Kasumi-1 (cell line): ENCODE measurements at places on chromosomes 2 and 18.

GRCh38 chr18:627231-627630, 30.2 kb upstream of the TYMS start:
- no peak for DNase-seq

GRCh38 chr2:26018184-26019055, 15.5 kb upstream of the RAB10 start:
- no peak for DNase-seq

- DNase-seq: no peak
These were observed 42.0 kb downstream of the WDR33 start for GRCh38 chr2:127768775-127769479.

DNA sequence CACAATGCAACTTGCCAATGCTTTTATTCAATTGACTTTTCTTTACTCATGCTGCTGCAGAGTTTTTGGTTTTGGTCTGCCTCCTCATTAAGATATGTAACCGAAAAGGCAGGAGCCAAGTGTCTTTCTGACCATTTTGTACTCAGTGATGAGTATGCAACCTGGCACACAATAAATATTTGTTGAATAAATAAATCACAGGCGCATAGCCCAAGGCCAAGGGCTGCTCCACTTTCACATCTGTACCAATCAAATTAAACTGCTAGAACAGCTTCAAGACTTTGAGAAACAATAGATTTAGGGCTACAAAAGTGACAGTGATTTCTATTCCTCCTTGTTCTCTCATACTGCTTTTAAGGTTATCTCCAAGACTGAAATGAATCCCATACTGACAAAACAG, 828.2 kb downstream of the RNF144A start:
- no peak for DNase-seq

- DNase-seq: no peak
These were observed 10.5 kb upstream of the FAM171B start for GRCh38 chr2:186683341-186683740.

DNA sequence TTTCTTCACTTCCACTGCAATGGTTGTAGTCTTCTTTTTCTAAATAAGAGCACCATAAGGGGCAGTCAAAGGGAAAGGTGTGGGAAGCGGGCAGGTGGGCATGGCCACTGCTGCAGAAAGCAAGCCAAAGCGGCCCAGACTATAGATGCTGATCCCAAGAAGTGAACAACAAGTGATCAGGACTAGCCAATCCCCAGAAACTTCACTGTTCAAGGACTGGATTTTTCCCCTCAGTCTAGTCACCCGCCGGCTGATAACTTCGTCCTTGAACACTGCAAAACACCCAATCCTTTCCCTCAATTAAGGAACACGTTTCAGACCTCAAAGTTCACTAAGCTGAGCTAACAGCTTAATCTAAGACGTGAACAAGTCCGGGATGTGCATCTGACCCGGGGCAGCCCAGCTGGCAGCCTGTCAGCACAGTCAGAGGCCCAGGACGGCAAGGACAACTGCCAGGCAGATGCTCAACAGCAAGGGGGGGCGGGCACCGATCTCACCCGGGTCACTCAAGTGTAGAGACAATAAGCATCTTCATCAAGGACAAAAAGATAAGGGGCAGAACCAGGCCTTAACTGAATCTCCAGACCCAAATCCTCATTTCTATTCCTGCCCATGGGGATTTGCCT, 59.8 kb downstream of the HDLBP start:
- no peak for DNase-seq

- DNase-seq: no peak
These were observed 19.1 kb downstream of the PARD6G start for GRCh38 chr18:80228051-80228848.

DNA sequence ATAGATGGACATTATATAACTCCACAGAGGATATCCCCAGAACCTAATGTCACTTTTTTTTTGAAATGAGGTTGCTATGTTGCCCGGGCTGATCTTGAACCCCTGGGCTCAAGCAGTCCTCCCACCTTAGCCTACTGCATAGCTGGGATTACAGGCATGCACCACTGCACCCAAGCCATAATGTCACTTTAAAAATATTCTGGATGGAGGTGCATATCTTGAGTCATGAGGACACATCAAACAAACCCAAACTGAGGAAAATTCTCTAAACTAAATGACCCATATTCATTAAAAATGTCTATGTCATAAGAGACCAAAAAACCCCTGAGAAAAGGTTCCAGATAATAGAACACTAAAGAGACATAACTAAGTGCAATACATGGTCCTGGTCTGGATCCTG, 36.3 kb downstream of the OSGEPL1 start:
- no peak for DNase-seq

- no peak for DNase-seq
These were observed 16.4 kb downstream of the MAL start for GRCh38 chr2:95041824-95042442.

GRCh38 chr2:40546439-40547191, 94.7 kb upstream of the SLC8A1 start:
- no peak for DNase-seq

DNA sequence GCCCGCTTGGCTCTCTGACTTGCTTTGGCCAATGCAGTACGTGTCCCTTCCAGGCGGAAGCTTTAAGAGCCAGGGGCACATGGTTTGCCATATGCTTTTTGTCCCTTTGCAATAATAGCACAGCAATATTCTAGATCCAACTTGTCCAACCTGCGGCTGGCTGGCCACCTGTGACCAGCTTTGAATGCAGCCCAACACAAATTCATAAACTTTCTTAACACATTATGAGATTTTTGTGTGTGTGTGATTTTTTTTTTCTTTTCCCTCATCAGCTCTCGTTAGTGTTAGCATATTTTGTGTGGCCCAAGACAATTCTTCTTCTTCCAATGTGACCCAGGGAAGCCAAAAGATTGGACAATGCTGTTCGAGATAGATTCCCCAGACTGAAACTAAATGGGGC, 119.3 kb upstream of the SIX3 start:
- DNase-seq: no peak

GRCh38 chr2:9806298-9806610, 37.0 kb upstream of the TAF1B start:
- no peak for DNase-seq

GRCh38 chr2:146481629-146482028, 1363.2 kb upstream of the ACVR2A start:
- no peak for DNase-seq

DNA sequence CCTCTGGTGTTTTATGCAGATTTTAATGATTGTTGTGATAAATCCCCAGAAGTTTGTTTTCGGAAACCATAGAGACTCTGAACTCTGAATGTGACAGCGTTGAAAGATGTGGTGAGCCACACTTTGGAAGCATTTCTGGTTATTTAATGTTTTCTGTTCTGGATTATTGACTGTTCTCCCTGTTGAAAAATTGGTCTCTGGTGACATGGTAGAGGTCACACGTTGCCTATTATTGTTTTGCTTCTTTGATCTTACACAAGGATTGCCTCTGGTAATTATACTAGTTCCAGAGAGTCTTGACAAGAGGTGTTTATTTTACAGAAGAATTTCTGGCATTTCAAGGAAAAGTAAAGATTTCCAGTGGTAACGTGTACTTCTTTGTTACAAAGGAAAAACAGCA, 127.1 kb downstream of the GREB1L start:
- no peak for DNase-seq

GRCh38 chr2:29729932-29730331, 191.5 kb downstream of the ALK start:
- no peak for DNase-seq

- DNase-seq: no peak
These were observed 180.7 kb upstream of the EPHA4 start for GRCh38 chr2:221752781-221753180.

- DNase-seq: no peak
These were observed 17.1 kb downstream of the GATA6 start for GRCh38 chr18:22186484-22186971.

GRCh38 chr2:39275016-39275415, 31.2 kb upstream of the CDKL4 start:
- no peak for DNase-seq

GRCh38 chr2:647003-647560, 30.1 kb downstream of the TMEM18 start:
- no peak for DNase-seq

- DNase-seq: no peak
These were observed 5.9 kb upstream of the TMSB10 start for GRCh38 chr2:84899304-84900204.

DNA sequence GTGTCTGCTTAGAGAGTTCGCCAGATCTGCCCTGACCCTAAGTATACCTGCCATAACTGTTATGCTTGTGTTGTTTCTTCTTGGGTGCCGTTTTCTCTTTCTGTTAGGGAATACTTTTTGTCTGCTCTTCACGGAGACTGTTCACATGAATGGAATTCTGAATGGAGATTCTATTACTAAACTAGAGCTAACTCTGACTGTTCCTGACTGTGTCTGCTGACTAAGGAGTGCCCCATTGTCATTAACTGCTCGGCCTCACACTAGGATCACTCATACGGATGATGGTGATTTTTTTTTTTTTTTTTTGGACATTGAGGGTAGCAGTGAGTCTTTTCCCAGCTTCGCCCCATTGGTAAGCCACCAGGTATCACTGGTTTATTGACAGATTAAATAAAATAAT, 104.8 kb upstream of the SLC8A1 start:
- no peak for DNase-seq

DNA sequence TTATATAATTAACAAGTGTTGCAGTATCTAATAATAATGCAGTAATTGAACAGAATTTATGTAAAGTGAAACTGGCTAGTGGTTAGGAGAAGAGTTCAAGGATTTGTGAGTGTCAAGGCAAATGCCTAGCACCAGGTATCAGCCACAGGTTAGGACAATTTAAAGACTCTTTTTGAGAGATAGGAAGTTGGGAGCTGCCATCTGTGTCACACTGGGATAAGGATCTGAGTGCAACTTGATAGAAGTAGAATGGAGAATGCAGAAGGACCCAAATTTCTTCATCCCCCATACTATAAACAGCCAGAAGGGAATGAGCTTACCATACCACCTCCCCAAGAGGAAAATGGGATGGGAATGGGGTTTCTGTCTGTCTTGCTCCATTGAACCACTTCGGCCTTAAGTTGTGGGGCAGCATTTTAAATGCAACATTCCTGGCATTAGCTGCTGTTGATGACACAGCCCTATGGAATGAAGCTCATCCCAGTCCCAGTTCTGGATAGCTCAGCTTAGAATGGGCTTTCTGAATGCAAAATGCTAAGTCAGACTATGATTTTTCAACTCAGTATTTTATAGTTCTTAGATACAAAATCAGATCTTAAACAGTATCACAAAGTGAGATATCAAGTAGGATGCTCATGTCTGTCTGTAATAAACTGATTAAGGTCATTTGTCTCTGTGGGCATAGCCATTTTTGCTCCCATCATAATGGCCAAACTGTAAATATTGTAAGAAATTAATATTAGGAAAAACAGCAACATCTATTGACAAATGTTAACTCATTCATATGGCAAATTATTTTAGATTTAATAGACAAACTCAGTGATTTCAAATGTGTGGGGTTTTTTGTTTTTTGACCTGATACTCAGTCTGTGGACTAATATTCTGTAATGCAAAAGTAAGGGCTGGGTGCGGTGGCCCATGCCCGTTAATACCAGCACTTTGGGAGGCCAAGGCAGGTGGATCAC, 44.0 kb downstream of the GPR155 start:
- no peak for DNase-seq

DNA sequence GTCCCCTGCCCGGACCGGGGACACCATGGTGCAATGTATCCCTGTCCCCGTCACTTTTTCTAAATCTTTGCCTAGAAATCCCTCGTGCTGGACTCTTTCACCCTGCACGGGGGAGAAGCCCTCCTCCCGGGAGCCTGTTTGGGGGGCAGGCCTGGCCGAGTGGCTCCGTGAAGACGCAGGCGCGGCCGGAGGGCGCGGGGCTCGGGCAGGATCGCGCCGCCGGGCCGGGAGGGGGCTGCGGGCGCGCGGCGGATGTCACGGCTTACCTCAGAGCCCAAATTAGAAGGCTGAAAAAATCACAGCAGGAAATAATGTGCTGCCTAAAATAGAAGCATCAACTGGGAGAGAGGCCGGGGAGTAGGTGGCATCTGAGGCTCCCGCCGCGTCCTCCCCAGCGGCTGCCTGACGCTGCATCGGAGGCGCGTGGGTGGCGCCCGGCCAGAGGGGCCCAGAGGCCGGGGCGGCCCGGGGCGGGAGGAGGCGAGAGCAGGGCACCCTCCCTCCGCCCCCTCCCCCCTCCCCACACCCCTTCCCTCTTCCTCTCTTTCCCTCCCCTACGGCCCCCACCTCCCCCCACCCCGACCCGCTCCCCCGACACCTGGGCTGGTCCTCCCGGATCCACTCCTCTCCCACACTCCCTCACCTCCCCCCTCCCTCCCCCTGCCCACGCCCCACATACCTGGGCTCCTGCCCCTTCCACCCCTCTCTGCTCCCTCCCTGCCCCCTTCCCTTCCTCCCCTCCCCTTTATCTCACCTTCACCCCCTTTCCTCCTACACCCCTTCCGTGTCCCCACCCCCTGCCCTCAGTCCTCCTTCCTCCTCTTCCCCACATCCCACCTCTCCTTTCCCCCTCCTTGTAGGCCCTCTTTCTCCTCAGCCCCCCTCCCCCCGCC, 51.9 kb downstream of the SLC4A1AP start:
- DNase-seq: peak; percentile 31

GRCh38 chr2:112520234-112520783, 22.0 kb upstream of the POLR1B start:
- no peak for DNase-seq

DNA sequence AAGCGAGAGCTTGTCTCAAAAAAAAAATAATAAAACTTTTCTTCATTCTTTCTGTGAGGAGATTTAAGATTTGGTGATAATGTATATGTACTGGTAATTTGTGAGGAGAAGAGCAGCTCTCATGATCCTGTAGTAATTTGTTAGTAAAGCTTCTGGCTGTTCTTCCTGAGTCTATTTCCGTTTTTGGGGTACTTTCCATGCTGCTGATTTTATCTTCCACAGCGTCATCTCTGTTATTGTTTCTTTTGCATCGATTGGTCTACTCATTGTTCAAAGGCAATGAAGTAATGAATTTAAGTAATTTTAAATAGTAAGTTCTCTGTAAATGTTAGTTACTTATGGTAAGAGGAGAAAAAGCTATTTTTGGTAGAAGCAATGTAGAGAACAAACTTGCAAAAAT, 12.0 kb downstream of the NDUFAF7 start:
- no peak for DNase-seq

GRCh38 chr2:217789736-217790181, 213.0 kb downstream of the TNS1 start:
- peak; percentile 21 for DNase-seq

DNA sequence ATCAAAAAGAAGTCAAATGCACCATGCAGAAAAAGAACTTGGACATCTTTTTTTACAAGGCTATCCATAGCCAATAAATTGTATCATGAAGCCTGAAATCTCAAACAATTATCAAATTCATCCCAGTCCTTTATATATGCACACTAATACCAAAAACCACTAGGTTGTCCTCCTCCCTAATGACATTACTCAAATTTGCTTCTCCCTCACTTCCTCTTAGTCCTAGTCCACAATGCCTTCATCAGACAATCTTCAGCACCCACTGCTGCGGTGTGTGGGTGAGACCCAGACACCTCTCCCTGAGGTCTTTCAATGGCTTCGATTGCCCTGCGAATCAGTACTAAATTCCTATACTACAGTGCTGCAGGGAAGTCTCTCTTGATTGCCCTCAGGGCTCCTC, 58.1 kb downstream of the CLASP1 start:
- DNase-seq: peak; percentile 12

- peak; percentile 60 for DNase-seq
These were observed 113.1 kb downstream of the GATA6 start for GRCh38 chr18:22282311-22283115.

GRCh38 chr2:215238485-215239098, 73.3 kb upstream of the ATIC start:
- DNase-seq: no peak
